Stimulated activated CD4-positive, alpha-beta T cell treated with anti-CD3 and anti-CD28 coated beads, Interleukin-1b, Interleukin-23, amount 100 ng/mL, for 1 hour (primary cell): ENCODE measurements at places on chromosomes 2 and 18.

- no peak for DNase-seq
Measured at GRCh38 chr2:101803128-101803527, 105.6 kb downstream of the MAP4K4 start.

DNA sequence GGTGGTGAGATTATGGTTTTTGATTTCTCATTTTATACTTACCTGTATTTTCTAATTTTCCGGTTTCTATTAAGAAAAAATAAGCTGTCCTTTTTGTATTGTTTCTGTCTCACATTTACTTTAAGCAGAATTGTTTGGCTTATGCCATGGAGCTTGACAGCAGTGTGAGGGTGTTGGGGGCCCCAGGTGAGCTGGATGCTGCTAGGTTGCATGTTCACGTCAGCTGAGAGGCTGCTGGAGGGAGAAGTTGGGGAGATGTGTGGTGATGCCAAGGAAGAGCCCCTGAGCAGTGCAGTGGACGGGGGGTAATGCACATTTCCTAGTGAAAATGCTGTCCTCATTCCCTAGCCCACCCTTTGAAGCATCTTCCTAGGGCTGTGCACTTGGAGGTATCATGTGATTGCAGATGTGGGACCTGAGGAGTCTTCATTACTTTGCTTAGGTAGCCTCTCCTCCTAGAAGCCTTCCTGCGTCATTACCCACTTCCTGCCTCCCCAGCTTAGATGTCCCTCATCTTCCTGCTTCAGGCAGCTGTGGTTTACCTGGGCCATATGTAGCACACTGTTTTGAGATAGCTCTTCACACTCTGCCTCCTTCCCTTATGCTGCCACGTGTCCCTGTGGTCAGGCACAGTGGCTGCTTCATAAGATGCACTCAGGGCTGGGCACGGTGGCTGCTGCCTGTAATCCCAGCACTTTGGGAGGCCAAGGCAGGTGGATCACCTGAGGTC is 16.2 kb downstream of the ATG16L1 start:
- no peak for DNase-seq

DNA sequence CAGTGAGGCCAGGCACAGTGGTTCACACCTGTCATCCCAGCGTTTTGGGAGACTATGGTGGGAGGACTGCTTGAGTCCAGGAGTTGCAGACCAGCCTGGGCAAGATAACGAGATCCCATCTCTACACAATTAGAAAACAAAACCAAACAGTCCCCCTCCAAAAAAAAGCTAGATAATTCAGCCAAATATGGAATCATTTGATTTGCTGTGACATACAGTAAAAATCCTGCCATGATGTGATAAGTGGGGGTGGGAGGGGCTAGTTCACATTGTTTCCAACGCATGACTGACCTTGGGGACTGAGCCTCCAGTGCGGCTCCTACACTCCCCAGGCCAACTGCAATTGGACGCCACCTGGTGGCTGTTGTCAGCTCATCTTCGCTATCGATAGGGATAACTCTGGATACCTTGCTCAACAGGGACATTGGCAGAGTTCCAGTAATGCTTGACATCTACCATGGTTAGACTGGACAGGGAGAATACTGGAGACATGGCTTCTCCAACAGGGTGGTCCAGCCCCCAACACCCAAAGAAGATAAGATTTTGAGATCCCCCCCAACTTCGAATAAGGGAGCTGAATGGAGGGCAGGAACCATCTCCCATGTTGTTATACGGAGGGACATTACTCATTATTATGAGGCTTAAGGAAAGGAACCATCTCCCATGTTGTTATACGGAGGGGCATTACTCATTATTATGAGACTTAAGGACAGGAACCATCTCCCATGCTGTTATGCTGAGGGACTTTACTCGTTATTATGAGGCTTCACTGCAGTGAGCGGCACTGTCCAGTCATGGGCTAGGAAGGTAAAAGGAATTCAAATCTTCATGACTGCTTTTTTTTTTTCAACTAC is 135.9 kb downstream of the TGIF1 start:
- no peak for DNase-seq

- DNase-seq: no peak
Measured at GRCh38 chr2:175687465-175687864, 314.6 kb downstream of the LNPK start.

GRCh38 chr2:163369111-163369510 is 366.7 kb downstream of the FIGN start:
- no peak for DNase-seq

DNA sequence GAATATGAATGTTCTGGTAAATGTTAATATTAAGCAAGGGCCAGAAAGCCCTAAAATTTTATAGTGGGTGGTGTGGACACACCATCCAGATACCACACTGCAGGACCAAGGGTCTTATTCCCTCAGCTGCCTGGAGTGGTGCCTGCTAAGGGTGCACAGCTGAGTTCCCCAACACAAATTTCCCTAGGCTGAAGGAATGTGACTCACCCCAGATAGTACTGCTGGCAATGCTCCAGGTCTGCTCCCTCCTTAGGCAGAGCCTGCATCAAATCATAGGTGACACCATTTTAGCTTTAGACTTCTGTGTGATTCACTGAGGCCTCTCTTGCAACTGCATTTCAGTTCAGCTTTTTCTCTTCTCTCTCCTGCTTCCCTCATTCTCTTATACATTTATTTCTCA is 321.1 kb downstream of the SATB2 start:
- no peak for DNase-seq

- no peak for DNase-seq
Measured at GRCh38 chr18:13268158-13269012, 49.8 kb downstream of the LDLRAD4 start.

DNA sequence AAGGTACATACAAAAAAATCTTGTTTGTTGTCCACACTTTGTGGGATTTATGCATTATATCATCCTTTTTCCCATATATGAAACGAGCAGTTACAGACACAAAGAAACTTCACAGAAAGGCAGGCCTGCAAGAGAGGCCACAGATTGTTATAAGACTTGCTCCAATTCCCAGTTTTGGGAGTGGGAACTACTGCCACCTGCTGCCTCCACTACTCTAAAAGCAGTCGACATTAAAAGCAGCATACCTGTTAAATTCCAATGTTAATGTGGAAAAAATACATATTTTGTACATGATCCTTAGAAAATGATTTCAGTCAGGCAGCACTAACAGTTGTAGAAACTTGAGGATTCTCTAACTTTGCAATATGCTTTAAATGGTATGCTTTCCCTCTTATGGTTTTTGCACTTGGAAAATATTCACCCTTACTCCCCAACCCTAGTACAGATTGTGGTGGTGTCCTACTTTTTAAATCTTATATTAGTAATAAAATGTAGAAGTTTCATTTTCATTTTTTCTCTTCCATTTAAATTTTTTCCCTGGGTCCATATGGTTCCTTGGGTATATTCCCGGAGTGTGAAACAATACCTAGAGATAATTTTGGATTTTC is 37.9 kb downstream of the SLC38A11 start:
- no peak for DNase-seq

GRCh38 chr2:43201497-43201896 is 24.9 kb downstream of the ZFP36L2 start:
- DNase-seq: no peak

DNA sequence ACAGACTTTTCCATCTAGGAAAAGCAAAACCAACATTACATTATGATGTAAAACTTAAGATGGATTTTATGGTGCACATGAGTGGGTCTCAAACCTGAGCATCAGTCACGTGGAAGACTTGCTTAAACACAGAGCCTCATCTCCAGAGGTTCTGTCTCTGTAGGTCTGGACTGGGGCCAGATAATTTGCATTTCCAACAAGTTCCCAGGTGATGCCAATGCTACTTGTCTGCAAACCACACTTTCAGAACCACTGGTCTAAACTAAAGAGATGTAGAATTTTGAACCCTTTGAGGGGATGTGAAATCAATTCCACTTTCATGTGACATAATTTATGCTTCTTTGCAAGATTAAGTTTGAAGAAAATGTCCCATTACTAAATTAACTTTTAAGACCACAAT is 522.8 kb downstream of the MBD2 start:
- DNase-seq: no peak

- no peak for DNase-seq
Measured at GRCh38 chr2:31004257-31004656, 134.0 kb downstream of the GALNT14 start.

DNA sequence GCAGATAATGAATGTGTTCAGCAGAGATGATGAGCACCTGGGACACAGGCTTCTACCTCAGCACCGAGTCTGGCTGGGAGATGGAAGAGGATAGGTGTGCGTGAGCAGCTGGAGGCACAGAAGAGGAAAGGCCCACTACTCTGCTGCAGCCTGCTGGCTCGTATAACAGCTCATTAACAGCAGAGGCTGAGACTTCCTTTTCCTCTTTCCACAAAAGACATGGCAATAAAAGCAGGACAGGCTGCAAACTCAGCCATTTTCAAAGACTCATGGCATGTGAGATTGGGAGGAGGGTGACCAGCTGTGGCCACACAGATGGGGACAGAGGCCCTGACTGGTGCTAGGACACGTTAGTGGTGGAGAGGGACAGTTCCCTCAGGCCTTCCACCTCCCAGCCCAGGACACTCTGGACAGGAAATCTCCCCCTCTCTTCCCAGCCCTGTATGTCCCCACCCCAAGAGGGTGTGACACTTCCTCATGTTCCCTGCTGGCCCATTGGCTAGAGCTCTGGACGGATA is 60.3 kb downstream of the CACNB4 start:
- DNase-seq: no peak
